ENCODE measurements at places on chromosomes 13 and 19.

DNA sequence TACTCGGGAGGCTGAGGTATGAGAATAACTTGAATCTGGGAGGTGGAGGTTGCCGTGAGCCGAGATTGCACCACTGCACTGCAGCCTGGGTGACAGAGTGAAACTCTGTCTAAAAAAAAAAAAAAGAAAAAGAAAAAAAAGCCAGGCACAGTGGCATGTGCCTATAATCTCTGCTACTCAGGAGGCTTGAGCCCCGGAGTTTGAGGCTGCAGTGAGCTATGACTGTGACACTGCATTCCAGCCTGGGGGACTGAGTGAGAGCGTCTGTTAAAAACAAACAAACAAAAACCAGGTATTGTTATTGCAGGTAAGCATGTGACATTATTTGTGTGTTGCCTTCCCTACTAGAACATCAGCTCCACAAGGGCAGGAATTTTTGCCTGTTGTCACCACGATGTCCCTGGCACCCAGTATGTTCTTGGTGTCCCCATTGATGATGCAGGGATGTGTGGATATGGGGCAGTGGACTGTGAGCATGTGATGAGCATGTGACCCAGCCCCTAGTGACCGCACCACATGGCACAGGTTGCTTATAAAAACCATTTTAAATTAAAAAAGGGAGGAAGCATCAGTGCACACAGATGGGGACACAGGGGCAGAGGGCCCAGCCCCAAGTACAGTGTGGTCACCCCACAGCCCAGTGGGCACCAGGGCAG, 1.6 kb upstream of the KANK2 start:
- DNase-seq: no peak

DNA sequence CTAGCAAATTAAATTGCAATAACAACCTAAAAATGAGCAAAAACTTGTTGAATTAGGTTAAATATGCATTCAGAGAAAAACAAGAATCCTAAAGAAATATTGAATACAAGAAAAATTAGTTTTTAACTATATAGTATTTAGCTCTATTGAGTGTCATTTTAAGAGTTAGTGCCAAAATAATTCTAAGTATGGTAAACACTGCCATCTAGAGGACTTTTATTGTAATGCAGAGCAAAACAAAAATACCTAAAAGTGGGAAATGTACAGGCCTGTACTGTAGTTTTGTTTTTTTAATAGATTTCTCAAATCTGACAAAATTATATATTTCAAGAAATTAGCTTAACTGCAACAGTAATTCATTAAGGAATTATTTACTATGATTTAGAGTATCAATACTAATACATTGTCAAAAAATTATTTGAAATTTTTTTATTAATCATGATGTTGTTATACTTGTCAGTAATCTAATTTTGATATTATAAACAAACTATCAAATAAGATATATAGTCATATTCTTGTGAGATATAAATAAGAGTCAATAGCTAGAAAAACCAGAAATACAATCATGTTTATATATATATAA, 8.2 kb upstream of the PCDH9 start:
- DNase-seq: peak; percentile 30

DNA sequence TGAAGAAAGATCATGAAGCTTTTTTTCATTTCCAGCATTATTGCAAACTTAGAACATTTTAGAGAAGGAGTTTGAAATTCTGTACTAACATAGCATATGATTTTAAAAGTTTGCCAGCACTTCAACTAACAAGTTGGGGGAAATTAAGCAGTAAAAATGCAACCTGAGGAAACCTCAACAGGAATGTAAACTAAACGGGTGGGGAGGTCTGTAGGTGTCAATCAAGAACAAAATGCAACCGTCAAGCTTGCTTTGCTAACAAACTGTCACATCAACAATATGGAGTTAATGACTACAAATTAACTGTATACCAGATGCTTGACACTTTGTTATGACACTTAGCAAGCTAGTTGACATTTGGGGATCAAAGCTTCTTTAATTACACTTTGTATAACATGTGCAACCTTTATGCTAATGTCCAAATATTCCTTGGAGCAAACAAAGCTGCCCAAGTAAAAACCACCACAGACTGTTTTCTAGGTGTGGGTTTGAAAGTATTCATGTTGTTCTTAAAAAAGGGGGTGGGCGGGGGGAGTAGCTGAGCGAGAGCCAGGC, 52.1 kb downstream of the DACH1 start:
- DNase-seq: no peak

- no peak for DNase-seq
These were observed 12.2 kb upstream of the KCTD15 start for GRCh38 chr19:33784432-33784831.

DNA sequence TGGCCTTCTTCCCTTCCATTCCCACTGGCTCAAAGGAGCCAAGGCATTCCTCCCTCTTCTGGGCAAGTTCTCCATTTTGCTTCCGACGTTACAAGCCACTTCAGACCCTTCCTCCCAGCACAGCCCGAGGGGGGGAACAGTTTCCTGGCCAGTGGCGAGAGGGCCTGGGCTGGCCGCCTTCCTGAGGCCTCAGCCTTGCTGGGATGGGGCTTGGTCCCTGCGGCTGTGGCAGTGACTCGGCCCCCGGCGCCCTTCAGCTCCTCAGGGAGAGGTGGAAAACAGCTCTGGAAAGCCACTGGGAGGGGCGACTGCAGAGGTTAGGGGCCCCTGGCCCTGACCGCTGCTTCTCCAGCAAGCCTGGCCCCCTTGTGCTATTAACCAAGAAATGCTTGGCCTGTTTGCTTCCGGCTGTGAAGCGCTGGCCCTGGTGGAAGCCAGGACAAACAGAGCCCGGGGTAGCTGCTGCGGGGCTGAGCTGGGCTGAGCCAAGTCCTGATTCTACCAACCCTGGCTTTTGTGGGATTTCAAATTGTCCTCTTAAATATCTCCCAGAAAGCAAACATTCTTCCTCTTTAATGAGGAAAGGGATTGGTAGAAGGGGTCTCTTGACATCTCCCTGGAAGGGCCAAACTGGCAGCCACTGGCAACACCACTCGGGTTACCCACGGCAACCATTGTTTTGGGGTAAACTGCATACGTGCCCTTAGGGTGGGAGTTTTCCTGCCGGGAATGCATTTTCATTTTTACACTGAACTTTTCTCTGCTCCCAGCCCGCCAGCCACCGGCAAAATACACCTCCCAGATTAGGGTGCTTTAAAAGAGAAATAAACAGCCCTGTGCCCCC, 38.7 kb downstream of the C13orf46 start:
- DNase-seq: no peak

DNA sequence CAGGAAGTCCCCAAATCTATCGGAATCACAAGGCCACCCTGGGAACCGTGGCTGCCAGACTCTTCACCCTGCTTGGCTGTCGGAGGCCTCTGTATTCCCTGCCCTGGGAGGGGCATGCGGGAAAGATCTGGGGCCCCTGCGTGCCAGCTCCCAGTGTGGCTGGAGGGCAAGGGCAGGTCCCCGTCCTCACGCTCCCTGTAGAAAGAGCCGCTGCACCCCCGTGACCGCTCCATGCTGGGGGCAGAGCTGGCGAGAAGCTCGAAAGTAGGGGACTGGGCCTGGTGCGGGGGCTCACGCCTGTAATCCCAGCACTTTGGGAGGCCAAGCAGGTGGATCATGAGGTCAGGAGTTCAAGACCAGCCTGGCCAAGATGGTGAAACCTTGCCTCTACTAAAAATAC, 208.4 kb upstream of the SOX1 start:
- no peak for DNase-seq

DNA sequence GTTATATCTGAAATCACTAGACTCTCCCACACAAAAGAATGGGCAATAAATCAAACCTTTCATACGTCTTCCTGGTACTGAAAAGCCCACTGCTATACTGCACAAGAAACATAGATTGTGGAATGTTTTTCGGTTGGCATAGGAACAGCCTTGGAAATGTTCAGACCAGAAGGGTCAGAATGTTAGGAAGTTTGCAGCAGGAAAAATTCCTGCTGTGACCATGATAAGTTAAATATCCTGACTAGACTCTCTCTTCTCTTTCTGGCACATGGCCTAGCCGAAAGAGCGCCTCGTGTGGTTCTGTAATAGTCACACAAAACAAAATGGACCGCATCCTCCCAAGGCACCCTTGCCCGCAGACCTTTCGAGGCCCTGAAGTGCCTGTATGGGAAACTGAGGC, 427.2 kb downstream of the COG6 start:
- no peak for DNase-seq

- peak; percentile 6 for DNase-seq
These were observed 3.7 kb upstream of the DMPK start for GRCh38 chr19:45785781-45786532.

DNA sequence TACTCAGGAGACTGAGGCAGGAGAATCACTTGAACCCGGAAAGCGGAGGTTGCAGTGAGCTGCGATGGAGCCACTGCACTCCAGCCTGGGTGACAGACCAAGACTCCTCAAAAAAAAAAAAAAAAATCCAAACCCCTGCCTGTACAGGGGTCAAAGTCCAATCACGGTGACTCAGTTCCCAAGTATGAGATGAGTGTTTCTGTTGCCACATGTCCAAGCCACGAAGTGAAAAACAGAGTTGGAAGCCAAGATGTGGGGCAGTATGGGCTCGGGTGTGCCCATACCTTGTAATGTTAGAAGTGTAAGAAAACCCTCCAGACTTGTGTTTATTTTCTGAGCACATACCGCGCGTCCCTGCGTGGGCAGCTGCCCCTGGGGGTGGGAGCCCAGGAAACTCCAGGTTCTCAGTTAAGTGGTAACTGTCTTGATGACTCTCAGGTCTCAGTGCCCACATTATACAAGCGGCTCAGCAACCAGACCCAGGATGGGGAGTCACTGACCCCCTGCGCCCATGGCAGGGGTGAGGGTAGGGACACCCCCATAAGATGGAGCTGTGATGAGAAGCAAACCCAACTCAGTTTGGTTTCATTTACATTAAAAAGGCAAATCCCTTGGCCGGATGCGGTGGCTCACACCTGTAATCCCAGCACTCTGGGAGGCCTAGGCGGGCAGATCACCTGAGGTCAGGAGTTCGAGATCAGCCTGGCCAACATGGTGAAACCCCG, 1.2 kb upstream of the GPX4 start:
- DNase-seq: peak; percentile 93
